CD4-positive, alpha-beta T cell treated with Interleukin-12 subunit alpha and Interleukin-12 subunit beta, for 1 hour (primary cell): ENCODE measurements at places on chromosomes 16 and 17.

DNA sequence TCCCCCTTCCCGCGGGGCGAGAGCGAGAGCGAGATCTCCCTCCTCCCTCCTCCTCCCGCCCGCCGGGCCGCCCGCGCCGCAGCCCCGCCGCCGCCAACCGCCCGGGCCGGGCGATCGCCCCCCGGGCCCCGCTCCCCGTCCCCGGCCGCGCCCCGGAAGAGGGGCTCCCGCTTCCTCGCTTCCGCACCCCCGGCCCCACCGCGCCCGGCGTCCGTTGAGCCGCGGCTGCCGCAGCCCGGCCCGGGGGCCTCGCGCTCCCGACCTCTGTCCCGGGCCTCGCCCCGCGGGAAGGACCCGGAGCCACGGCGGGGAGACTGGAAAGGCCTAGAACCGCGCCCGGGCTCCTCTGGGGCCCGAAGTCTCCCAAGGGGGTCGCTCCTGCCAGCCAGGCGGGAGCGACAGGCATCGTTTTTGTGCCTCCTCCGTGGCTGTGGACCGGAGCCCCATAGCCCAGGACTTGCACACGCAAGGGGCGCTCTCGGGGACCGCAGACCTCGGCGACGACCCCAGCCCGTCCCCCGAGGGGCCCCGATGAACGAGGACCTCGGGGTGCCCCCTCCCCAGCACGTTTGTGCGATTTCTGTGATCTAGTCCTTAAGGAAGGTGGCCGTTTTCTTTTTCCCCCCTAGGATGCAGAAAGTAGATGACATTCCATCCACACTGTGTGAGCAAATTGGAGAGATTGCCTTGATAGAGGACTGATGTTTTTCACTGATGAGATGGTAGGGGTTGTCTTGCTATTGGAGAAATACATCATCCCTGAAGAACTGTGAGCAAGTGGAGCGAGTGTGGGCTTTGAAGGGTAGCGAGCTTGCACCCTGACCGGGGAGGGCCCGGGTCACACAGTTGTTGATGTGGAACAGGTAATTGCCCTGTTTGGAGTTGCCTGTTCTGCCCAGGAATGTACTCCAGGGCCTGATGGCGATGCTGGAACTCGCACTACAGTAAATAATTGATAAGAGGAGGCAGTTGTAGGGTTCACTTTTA is 611 bp downstream of the BANP start:
- peak; percentile 26 for DNase-seq

- no peak for DNase-seq
Observed at GRCh38 chr16:71666928-71667707, 41.1 kb downstream of the MARVELD3 start.

DNA sequence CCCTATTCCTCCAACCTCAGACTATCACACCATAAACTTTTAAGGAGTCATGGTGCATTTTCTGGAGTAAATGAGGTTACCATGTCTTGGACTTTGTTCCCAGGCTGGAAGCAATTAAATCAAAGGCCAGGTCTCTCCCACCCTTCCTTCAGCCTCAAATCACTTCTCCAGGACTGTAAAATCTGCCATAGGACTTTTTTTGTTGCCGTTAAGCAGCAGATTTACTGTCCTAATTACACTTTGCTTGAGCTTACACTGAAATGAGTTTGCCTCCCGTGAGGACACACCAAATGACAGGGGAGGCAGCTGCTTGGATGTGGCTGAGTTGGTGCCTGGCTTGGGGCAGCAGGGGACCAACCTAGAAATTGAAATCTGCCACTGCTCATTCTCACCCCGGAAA is 14.7 kb downstream of the DCAKD start:
- no peak for DNase-seq

GRCh38 chr16:76195056-76195455 is 82.1 kb upstream of the CNTNAP4 start:
- no peak for DNase-seq

- DNase-seq = no peak
Observed at GRCh38 chr16:29742683-29743275, 3.0 kb downstream of the C16orf54 start.

- no peak for DNase-seq
Observed at GRCh38 chr17:79062691-79063090, 11.9 kb upstream of the ENGASE start.

DNA sequence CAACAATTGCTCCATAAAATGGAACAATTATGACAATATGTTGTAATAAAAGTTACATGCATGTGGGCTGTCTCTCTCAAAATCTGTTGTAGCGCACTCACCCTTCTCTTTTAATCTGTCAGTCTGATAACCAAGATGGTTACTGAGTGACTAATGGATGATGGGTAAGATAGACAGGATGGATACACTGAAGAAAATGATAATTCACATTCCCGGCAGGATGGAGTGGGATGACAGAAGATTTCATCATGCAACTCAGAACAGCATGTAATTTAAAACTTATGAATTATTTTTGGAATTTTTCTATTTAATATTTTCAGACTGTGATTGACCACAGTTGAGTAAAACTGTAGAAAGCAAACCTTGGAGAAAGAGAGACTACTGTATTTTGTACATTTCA is 30.5 kb downstream of the CDH13 start:
- no peak for DNase-seq

DNA sequence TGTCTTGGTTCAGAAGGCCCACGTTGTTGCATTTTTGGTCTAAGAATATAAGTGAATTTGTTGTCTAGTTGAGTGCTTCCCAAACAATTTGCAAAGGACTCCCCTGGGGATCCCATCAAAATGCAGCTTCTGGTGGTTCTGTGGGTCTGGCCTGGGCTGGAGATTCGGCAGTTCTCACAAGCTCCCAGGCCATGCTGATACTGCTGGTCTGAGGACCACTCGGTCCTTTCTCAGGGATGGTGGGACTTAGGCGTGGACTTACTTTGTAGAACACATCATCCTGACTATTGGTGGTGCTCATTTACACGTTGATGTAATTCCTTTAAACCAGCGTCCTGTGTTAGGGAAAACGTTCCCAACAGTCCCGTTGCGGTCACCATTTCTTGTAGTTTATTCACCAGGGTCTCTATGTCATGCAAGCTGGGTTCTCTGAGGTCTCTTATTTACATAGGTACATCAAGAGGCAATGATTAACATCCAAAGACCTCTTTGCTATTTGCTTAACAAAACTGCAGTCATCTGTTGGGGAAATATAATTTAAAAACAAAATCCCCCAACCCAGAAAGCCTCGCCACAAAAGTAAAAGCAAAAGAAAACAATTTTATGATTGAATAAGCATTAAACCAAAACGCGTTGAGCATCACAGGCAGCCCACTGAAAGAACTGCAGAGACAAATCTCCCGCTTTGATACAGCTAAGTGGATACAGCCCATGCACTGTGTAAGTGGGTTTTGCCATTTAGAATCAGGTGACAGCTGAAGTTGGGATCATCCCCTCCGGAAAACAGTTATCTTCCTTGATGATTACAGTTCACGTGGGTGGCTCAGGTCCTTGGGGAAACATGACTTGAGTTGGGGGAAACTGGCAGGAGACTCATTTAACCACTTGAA is 39.0 kb upstream of the SEC14L1 start:
- no peak for DNase-seq

GRCh38 chr16:77869997-77870813 is 81.8 kb downstream of the VAT1L start:
- no peak for DNase-seq

DNA sequence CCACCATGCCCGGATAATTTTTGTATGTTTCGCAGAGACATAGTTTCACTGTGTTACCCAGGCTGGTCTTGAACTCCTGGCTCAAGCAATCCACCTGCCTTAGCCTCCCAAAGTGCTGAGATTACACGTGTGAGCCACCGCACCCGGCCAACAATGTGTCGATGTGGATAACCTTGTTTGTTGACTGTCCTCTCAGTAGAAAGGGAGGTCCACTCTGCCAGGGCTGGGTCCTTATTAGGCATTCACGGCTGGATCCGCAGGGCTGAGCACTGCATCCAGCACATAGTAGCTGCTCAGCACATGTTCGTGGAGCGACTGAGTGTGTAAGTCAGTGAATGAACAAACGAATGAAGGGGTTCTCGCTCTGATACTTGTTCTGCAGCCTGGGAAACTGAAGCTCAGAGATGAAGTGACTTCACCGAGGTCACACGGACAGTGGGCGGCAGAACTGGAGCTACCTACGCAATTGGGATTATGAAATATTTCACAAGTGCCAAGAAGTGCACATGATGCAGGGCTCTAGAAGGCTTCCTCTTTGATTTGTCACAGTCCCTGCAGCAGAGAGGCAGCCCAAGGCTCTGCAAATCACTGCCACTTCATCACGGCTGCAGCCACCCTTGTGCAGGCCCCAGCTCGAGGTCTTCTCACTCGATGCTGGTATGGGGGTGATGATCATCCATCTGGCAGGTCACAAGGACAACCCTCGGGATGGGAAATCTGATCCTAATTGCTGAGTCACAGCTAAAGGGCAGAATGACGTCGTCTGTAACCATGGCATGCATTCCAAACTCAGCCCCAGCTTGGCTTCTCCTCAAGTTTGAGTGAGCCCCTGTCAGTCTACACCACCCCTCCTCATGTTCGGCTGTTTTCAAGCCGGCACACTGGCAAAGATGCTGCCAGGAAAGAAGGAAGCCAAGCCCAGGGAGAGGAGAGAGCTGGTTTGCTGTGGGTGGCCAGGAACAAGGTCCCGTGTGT is 28.0 kb upstream of the SNN start:
- DNase-seq = peak; percentile 36

DNA sequence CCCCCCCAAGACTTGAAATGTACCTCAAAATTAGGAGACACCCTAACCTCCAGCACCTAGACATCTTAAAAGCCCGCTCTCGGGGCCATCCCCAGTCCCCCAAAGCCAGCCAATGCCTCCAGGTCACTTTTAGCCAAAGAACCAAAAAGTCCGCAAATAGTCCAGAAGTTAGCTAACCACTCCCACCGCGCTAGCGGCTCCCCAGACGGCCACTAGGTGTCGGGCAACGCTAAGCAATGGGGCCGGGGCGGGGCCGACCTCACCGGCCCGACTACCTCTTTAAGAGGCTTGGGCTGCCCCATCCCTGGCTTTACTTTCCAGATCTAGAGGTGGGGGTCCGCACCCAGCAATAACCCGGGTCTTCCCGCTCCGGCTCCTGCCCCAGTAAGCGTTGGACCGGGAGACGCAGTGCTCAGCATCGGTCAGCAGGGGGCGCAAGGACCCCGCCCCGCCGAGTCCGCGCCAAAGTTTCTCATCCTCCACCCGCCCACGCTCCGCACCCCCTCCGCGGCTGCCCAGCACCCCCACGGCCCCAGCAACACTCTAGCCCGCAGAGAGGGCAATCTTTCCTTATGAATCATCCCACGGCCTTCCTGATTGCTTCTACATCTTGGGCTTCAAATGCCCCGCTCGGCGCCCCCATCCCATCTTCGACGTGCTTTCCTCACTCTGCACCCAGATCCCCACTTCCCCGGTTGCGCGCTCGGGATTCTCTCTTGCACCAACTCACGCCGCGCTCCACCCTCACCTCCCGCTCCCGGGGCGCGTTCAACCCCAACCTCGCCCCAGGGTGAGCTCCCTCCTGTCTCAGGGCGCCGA is 765 bp downstream of the COL1A1 start:
- peak; percentile 83 for DNase-seq

DNA sequence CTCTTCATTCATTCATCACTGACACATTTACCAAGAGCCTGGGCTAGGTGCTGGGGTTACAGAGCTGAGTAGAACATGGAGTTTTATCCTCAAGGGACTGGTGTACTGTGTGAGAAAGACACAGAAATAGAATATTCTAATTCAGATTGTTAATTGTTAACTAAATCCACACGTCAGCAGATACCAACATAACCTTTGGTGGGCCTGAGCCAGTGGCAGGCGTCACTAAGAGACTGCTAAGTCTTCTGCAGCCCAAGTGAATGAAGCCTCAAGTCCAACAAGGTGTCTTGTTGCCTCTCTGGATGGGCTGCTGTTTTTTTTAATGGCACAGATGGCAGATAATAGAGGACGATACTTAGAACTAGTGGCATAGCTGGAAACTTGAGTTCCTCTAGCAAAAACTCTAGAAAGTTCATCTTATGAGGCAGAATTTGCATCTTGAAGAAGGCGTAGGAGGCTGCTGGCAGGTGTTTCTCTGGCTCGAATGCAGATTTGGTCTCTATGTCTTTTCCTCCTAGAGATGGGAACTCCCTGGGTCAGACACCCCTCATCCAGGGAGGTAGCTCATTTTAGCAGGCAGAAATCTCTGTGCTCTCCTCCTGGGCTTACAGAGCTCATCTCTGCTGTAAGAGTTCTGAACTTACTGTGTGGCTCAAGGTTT is 179.5 kb downstream of the NTN1 start:
- DNase-seq = no peak

DNA sequence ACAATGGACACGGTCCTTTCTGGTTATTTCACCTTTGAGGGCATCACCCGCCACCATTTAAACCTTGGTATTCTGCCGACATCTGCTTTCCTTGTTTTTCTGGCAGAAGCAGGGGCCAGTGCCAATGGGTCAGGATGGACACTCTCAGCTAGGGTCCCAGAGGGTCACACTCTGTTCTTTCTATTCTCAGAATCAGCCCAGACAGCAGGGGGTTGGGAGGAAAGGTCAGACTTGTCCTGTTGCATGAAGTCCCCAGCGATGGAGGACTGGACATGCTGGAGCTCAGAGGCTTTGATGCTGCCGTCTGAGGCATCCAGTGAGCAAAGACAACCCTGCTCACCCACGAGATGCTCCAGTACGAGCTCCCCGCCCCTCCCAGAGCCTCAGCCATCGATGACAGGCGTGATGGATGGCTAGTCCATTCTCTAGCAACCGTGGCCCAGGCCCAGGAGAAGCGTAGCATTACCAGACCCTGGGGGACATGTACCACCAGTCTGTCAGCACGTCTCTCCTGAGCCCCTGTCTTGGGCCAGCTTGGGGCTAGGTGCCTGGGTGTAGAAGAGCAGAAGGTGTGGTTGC is 62.0 kb downstream of the FOXL1 start:
- DNase-seq = no peak

- no peak for DNase-seq
Observed at GRCh38 chr17:72945473-72945872, 147.0 kb downstream of the SLC39A11 start.

DNA sequence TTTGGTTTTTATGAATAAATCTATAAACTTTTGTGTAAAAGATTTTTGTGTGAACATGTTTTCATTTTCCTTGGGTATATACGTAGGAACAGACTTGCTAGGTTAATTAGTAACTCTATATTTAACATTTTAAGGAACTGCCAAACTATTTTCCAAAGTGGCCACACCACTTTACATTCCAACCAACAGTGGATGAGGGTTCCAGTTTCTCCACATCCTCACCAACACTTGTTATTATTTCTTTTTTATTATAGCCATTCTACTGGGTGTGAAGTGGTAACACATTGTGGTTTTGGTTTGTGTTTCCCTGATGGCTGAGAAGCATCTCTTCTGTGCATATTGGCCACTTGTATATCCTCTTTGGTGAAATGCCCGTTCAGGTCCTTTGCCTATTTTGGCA is 20.0 kb downstream of the LYRM9 start:
- no peak for DNase-seq

GRCh38 chr16:86929057-86929871 is 350.9 kb downstream of the FOXL1 start:
- DNase-seq = no peak

- DNase-seq = no peak
Observed at GRCh38 chr17:50850640-50851039, 15.3 kb downstream of the WFIKKN2 start.

- DNase-seq = no peak
Observed at GRCh38 chr16:54326266-54326662, 39.7 kb upstream of the IRX3 start.
